ENCODE measurements at places on chromosomes 1 and 21. TPM values are rescaled to one million over a fixed set of nuclear protein-coding genes. Genes with fewer than 3 reads are reported as not detected.

The CHTOP gene
- 80.9 TPM for total RNA-seq

The CAMK2N1 gene
- 44.1 TPM for total RNA-seq

The KCNT2 gene
- total RNA-seq: 0.07 TPM

The TBX19 gene
- total RNA-seq: 0.53 TPM

The PKP1 gene
- total RNA-seq: 0.03 TPM

The SLFNL1 gene
- not detected for total RNA-seq

The HSD3B2 gene
- total RNA-seq: not detected

All from A549 treated with GW870086 at 1 μM for 4 hours (cell line).